SJSA1 (cell line): ENCODE measurements at places on chromosomes 12 and 14.

GRCh38 chr14:59484639-59485175 lies 390 bp downstream of the JKAMP start:
- no peak for DNase-seq

- DNase-seq: no peak
These were observed 119.9 kb upstream of the MGAT4C start for GRCh38 chr12:86376052-86376451.

DNA sequence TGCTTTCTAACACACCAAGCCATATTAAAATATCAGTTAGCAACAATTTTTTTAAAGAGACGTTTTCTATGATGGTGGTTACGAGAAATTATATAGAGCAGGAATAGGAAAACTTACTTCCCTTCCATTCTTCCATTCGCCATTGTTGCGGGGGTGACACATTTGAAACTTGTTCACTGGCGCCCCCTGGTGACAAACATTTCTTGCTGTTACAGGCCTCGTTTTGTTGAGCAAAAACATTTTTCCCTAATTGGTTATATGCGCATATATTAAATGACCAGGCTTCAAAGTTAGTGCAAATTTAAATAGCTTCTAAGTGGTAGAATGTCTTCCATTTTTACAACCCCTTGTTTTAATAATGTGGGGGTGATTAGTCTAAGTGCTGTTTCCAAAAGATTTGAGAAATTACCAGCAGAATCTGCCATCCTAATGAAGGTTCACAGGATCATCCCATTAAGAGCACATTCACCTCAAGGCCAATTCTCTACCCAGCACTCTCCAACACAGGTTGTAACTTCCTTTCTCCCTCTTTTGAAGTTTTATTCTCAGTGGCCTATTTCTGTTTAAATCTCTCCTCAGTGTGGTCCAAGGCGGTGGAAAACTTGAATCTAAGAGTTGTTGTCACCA lies 1124.7 kb downstream of the FLRT2 start:
- DNase-seq: peak; percentile 11

GRCh38 chr14:100076606-100077005 lies 11.4 kb downstream of the EVL start:
- DNase-seq: no peak

GRCh38 chr12:42760550-42760949 lies 171.0 kb upstream of the PRICKLE1 start:
- no peak for DNase-seq

- DNase-seq: no peak
These were observed 4.1 kb downstream of the PELI2 start for GRCh38 chr14:56122301-56122700.

DNA sequence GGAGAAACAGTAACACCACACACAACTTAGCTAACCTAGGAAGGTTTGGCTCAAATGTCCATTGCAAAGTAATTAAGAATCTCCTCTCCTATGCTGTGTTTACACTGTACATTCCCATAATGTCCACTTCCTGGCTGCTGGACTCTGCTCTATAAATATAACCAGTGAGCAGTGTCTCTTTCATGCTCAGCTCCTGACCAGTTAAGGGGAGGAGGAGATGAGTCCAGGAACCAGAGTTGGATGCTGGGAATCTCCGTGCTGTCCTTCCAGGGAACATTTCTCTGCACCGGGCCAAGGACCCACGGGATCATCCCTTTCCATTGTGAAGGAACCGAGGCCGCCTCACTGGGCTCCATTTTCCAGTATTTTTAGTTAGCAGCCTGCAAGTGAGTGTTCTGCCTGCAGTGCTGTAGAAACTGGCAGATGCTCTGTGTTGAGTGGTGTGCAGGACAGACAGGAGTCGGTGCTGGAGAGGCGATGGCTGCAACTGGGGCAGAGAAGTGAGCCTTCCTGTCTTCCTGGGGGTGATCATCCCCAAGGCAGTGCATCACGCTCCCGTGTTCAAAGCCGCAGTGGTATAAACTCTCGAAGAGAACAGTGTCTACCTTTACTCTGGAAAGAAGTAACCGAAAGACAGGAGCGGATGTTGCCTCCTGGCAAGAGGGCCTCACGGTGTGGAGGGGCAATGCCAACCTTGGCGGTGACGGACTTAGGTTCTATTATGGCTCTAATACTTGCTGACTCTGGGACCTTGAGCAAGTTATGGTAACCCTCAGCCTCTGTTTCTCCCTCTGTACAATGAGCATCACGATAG lies 195.5 kb downstream of the CACNA1C start:
- peak; percentile 78 for DNase-seq

DNA sequence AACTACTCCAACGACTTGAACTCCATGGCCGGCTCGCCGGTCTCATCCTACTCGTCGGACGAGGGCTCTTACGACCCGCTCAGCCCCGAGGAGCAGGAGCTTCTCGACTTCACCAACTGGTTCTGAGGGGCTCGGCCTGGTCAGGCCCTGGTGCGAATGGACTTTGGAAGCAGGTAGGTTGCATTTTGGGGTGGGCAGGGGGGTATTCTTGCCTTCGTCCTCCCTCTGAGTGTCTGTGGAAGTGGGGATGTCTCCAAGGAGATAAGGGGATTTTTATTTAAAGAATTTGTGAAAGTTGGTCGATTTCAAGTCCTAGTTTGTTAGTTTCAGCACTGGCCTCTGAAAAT lies 1.3 kb downstream of the ASCL1 start:
- no peak for DNase-seq

DNA sequence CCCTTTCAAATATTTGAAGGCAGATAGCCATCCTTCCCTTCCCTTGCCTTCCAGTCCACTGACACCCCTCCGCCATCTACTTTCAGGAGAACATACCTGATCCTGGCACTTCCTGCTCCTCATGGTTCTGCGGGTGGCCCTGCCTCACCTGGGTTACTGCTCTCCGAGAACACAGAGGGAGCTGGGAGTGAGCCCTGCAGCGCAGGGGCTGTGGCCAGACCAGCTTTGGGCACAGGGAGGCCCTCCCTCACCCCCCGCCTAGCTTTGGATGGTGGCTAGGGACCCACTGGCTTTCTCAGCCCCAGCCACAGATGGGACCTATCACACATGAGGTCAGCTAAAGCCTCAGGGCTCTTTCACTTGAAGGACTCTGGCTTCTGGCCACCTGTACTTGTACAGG lies 12.4 kb downstream of the IQSEC3 start:
- no peak for DNase-seq

DNA sequence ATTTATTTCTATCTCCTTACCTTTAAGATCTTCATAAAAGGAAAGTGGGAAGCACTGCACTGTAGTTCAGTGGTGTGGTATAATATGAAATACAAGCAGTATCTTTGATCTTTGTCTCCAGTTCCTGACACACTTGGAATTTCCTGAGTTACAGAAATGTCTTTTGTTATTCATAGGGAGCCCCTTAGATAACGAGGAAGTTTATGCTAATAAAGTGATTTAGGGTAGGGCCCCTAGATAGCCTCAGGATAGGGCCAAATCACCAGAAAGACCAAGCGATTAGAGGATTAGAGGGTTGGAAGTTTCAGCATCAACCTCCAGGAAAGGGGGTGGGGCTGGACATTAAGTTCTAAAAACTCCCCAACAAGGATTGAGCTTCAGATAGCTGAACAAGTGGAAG lies 29.9 kb upstream of the DDHD1 start:
- DNase-seq: no peak

DNA sequence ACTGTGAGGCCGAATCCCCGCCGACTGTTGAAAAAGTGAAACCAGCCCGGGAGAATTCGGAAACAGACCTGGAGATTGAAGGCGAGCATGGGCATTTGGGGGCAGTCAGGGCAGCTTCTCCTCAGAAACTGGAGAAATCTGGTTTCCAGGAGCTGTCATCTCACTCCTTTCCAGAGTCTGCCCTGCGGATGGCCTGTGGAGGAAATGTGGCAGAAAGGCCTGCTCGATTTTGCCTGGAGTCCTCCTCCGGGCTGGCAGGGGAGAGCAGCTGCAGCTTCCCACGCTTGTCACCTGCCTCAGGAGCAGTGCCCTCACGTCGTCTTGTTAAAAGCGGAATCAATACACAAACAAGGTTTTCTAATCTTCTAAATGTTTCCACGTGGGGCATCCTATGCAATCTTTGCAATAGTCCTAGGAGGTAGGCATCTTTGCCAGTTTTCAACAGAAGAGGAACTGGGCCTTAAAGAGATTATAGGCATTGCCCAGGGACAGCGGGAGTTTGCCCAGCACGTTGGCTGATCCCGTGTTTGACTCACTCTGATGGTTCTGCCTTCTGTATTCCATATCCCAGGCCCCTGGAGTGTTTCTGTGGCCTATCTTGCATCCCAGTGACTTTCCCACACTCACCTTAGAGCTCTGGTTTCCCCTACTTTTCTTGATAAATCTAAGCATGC lies 2.3 kb downstream of the LRRC74A start:
- DNase-seq: no peak

GRCh38 chr14:89407856-89408255 lies 9.2 kb downstream of the FOXN3 start:
- DNase-seq: no peak

DNA sequence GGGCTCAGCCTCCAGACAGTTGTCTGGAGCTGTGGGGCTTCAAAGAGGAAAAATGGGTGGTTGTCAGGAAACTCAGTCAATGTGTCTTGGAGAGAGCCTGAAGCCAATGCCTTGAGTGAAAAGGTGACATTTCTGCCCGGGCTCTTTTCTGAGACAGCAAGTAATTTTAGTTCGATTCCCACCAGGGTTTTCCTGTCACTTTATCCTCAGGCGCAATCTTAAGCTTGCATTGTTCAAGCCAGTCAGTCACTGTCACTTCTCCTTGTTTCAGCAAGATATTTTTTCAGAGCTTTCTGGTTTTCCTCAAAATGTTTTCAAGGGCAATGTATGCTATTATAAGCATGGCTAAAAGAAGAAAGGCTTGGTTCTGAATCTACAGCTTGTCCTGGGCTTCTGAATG lies 404.7 kb upstream of the SEL1L start:
- DNase-seq: no peak

DNA sequence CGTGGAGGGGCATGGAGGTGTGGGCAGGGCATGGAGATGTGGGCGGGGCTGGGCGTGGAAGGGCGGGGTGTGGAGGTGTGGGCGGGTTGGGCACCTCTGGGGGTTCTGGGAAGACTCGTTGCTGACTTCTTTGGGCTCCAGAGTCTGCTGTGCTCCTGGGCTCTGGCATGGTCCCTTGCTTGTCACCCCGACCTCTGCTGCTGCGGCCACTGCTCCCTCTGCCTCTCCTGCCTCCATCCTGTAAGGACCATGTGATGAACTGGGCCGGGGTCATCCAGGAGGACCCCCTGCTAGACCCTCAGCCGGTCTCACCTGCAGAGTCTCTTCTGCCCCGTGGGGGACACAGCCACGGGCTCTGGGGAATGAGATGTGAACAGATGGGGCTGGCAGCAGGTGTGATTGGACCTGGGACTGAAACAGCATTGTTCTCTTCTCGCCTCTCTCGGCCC lies 15.3 kb downstream of the NOC4L start:
- no peak for DNase-seq

- no peak for DNase-seq
These were observed 15.5 kb downstream of the RIC8B start for GRCh38 chr12:106790020-106790419.

- DNase-seq: no peak
These were observed 12.3 kb downstream of the IL31 start for GRCh38 chr12:122161682-122162081.

DNA sequence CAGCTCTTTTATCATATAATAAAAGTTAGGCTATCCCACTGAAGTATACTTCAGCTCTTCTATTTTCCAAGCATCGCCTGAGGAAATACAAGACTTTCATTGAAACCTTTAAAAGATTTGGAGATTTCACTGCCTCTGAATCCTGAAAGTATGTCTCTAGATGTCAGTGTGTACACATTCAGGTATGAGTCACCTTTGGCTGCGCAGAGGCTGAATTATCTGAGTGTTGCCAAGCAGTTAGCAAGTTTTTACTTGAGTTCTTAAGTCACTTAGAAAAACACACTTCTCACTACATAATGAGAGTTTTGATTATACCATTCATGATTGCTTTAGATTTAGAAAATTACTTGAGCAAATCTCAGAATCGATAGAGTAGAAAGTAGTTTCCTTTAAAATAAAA lies 210.3 kb downstream of the TMTC2 start:
- no peak for DNase-seq

GRCh38 chr14:61213191-61213621 lies 67.9 kb downstream of the TMEM30B start:
- no peak for DNase-seq

GRCh38 chr12:51246254-51246853 lies 7.7 kb downstream of the DAZAP2 start:
- DNase-seq: peak; percentile 16

DNA sequence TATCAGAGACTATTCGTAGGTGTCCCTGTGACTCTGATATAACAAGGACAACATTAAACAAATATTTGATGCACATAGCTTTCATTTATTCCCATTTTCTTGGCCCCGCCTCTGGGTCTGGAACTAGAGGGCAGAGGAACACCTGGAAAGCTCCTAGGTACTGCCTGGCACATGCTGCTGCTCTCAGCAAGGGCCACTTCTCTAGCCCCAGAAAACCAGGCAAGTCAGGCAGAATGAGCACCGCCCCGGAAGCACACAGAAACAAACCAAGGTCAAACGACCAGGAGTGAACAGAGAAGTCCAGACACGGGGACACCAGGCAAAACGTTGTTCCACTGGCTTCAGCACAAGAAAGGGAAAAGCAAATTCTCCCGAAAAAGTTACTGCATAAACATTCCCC lies 76.1 kb downstream of the TTC7B start:
- DNase-seq: no peak

GRCh38 chr14:95901054-95901453 lies 24.4 kb downstream of the TUNAR start:
- DNase-seq: no peak
